Subcutaneous preadipocyte (primary cell): ENCODE measurements at places on chromosomes 16 and 17. TPM values are rescaled to one million over a fixed set of nuclear protein-coding genes. Genes with fewer than 3 reads are reported as not detected.

The GRAP gene
- 0.20 TPM in 1 of 2 replicates, not detected in the other for total RNA-seq

The ABCC11 gene
- under 0.01 and 0.39 TPM in 2 replicates for total RNA-seq

The LPO gene
- total RNA-seq, result not detected in 2 replicates

The KRTAP2-3 gene
- total RNA-seq, result not detected in 2 replicates

The MGRN1 gene
- 31.6 and 35.6 TPM in 2 replicates for total RNA-seq

The HBQ1 gene
- total RNA-seq, result not detected in 2 replicates

The KRTAP4-6 gene
- total RNA-seq, result not detected in 2 replicates

The ZNF319 gene
- 3.7 and 5.9 TPM in 2 replicates for total RNA-seq

The TBX6 gene
- total RNA-seq, result 0.39 TPM in 1 of 2 replicates, not detected in the other

The KIF19 gene
- not detected in 2 replicates for total RNA-seq
